ENCODE measurements at places on chromosomes 1 and 21. TPM values are rescaled to one million over a fixed set of nuclear protein-coding genes. Genes with fewer than 3 reads are reported as not detected.
A peak's percentile ranks its signal among the peaks of the same experiment; 100 is the strongest.

Gene KCNJ9
- not detected for total RNA-seq

DNA sequence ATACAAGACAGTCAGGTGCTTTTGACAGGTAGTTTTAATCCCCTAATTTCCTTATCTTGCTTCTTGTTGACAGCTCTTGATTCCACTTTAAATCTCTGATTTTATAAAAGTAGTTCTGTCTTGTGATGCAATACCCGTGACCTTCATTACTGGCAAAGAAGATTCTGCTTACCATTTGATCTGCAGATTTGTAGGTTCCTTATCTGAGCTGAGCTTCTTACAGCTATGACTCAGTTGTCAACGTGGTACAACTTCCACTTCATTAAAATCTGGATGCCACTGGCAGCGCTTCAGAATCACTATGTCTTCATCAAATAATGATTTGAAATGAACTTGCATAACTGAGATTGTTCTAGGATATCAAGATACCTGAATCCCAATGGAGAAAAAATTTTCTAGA is 543.6 kb upstream of the B3GALT2 start:
- DNase-seq = peak; percentile 61

DNA sequence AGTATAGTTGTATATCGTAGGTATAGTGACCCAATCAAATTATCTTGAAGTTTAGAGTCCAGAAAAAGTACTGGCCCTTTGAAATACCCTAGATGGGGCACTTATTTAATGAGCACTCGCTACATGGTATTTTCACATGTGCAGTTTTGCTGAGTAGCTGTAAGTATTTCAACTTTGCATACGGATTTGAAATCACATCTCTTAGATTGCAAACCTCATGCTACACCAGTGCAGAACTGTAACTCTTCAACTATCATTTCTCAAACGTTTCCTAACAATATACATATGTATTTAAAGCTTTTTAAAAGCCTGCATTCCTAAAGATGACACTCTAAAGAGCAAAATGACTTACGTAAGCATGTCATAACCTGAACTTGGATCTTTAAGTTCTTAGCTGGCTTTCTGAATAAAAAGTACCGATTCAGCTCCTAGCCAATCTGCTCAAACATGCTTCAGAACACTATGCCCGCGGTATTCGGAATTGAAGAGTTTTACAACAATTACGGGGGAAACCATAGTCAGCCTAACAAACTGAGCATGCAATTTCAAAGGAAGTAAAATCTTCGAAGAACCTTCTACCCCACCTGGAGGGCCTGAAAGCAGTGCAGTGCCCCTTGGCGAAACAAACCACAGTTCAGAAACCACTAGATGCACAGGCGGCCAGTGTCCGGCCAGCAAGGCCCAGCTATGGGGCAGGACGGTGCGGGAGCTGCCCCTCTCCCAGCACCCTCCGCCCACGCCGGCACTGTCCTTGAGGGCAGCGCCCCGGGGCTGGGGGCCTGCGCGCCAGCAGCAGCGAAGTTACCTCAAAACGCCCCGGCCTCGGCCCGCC is 863 bp downstream of the FH start:
- DNase-seq = peak; percentile 25

Gene SPRR2E
- total RNA-seq = not detected

GRCh38 chr1:55503663-55504305 is 288.6 kb upstream of the USP24 start:
- DNase-seq = peak; percentile 83

GRCh38 chr21:41817228-41817627 is 50.4 kb upstream of the RIPK4 start:
- peak; percentile 83 for DNase-seq

GRCh38 chr1:197471248-197471985 is 203.4 kb downstream of the CRB1 start:
- DNase-seq = no peak

- DNase-seq = peak; percentile 45
These were observed 39.0 kb upstream of the F3 start for GRCh38 chr1:94580367-94581115.

Gene SMIM1
- 0.90 TPM for total RNA-seq

All from IMR-90 (cell line).